ENCODE measurements at places on chromosomes 1 and 21.

- no peak for DNase-seq
These were observed 98.7 kb downstream of the RWDD3 start for GRCh38 chr1:95332754-95333153.

- DNase-seq: no peak
These were observed 14.6 kb downstream of the FAM151A start for GRCh38 chr1:54608566-54609230.

- peak; percentile 91 for DNase-seq
These were observed 179.6 kb downstream of the DHRS3 start for GRCh38 chr1:12438349-12438924.

DNA sequence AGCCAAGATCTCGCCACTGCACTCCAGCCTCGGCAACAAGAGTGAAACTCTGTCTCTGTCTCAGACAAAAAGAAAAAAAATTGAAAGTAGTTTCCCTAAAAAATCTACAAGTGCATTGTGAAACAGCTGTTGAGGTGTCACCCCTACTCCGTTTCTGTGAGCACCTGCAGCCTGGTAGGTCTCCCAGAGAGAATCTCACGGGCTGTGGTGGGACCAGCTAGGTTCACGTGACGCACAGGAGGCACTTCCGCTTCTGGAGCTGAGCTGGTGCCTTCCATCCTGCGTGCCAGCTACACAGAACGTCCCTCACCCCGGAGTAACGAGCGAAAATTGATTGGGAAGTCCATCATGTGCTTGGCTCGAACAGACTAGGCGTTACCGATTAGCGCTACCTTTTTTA is 66.8 kb downstream of the COL24A1 start:
- no peak for DNase-seq

DNA sequence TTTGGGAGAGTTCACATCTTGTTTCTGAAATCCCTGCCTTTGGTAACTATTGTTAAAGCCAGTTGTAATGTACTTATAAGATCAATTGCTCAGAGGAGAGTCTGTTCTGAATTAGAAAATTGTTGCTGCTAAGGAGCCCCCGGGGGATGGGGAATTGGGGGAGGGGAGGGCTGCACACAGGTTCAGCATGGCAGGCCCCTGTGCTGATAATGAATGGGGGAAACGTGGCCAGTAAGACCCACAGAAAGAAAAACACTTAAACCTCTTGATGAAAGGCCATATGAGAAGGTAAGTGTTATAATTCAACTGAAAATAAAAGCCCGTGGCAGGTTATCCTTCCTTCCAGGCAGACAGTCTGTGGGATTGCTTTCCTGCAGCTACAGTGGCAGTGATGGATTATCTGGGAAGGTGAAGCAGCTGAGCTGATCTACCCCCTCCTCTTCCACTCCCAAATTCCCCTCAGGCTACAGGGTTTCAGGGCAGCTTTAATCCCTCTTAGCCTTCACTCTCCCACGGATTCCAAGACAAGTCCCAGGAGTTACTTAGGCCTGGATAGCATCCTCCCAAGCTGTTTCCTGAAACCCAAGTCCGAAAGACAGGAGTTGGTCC is 398.8 kb downstream of the TBX15 start:
- DNase-seq: no peak

DNA sequence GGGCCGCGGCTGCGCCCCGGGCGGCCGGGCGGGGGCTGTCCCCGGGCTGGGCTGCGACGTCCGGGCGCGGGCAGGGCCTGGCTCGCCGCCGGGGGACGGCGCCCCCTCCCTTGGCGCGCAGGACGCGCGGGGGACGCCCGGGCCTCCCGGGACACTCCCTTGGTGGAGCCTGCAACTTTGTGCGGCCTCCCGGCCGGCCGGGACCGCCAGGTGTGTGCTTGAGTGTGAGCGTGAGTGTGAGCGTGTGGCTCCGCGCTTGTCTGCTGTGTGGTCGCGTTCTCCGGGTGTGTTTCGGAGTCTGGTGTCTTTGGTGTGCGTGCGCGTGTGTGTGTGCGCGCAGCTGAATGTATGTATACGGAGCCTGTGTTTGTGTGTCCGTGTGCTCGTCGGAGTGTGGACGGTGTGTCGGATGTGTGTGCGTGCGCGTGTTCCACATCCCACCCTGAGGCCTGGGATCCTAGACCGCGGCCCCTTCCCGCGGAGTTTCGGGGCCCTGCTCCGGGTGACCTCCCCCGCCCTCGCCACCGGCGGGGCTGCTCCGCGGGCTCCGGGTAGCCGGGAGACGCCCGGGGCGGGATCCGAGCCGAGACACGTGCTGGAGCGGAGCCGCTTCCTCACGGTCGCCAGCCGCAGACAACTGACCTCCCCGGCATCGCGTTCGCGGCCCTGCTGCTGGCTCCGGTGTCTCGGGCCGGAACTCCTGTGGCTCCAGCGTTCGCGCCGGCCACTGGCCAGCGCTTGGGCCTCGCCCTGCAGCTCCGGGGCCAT is 1.7 kb downstream of the PTPRU start:
- no peak for DNase-seq

Data from activated CD4-positive, alpha-beta T cell treated with anti-CD3 and anti-CD28 coated beads, Interleukin-2, amount 50 U/mL, for 16 hours (primary cell).